ENCODE measurements at places on chromosomes 3 and 15.

DNA sequence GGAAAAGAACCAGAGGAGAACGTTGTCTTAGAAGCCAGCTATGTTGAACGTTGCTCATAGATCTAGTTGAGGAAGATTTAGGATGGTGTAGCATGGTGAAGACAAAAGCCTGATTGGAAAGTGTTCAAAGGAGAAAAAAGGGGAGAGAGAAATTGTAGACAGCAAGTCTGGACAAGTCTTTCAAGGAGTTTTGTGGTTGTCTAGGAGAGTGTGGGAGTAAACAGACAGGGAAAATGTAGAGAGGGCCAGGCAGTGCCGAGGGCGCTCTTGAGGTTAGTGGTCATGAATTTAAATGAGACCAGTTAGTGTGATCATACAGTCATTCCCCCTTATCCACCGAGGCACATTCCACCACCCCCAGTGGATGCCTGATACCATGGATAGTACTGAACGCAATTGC, 167.5 kb upstream of the IL12A start:
- DNase-seq, result no peak

GRCh38 chr3:64445109-64445943, 220.1 kb upstream of the PRICKLE2 start:
- peak; percentile 33 for DNase-seq

DNA sequence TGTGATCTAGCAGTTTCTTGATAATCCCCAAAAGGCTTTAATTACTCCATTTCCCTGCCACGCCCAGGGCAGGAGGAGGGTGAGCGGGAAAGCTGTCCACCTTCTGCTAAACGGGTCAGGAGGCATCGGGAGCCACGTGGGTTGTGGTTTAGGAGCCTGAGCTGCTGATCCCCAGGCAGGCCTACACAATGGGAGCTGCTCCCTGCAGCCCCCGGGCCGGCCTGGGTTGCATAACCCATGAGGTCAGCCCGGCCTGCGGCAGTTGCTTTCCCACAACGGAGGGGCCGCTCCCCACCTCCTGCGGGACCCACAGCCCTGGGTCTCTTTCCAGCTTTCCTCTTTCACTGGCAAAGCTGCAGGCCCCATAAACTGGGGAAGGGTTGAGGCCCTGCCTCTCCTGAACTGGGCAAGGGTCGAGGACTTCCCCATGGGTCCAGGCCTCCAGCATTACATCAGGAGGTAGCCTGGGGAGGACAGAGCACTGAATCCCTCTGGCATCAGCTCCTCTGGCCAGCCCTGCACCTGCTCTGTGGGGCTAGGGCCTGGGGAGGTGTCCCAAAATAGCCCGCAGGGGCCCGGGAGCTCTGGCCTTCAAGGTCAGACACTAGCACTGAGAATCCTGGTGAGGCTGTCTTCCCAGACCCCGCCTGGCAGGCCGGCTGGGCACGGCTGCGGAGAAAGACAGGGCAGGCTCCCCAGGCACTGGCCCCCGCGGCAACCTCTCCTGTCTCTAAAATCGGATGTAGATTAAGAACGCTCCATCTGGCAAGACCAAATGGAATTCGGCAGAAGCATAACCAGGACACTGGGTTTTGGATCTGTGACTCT, 47.3 kb downstream of the ZDHHC19 start:
- DNase-seq, result no peak

DNA sequence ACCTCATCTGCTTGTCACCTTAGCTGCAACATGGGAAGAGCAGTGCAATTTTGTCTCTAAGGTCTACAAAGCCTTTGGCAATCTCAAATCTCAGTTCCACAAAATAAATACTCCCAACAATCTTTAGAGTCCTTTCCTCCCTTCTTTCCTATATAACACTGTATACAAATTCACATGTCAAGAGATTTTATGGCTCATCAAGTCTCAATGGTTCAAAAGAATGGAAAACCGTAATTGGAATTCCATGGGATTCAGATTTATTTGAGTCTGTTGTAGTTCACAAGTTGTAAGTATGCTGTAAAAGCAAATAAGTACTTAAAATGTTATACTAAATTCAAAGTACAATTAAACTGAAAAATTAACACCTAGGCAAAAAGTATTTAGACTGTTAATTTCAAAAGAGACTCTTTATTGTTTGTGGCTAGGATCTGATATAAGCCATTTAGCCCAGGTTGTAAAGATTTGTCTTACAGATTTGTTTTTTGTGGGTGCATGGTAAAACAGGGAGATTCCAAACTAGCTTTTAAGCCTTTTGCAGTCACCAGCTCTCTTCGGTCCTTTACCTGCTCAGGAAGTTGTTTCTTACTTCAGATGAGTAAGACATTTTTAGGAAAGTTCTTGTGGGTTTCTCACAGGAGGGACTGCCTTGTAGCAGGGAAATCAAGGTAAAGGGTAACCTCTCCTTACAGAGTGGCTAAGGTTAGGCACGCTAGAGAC, 50.1 kb downstream of the CMSS1 start:
- DNase-seq, result no peak

- peak; percentile 72 for DNase-seq
Observed at GRCh38 chr3:121995161-121996137, 26.6 kb downstream of the ILDR1 start.

DNA sequence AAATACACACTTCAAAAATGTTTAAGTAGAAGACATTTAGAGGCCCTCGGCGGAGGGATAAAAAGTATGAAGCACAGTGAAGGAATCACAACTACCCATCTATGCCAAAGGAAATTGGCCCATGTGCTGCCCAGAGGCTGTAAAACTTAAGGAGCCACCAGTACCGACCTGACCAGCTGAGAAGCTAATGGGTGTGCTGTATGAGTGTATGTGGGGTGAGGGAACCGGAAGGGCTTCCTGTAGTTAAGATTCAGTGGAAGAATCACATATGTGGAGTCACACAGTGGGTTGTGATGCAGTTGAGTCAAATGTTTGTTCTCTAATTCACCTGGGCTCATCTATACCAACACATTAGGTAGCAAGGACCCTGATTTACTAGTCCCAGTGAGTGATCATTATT, 516.0 kb upstream of the IL12A start:
- no peak for DNase-seq

GRCh38 chr3:123576122-123576521, 8.7 kb downstream of the HACD2 start:
- no peak for DNase-seq

DNA sequence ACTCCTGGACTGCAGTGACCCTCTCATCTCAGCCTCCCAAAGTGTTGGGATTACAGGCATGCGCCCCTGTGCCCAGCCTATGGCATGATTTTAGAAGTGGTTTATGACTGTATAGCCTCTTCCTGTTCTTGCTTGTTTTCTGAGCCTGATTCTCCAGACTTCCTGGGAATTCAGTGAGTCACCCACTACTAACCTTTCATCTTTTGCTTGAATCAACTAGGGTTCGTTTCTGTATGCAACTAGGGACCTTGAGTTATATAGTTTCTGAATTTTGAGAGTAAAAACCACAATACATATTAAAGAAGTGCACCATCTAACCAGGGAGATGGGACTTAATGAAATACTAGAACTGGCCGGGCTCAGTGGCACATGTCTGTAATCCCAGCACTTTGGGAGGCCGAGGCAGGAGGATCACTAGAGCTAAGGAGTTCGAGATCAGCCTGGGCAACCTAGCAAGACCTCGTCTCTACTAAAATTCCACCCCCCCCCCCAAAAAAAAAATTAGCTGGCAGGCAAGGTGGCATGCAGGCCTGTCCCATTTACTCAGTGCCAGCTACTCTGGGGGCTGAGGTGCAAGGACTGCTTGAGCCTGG, 76.0 kb downstream of the ZNF609 start:
- DNase-seq, result no peak

DNA sequence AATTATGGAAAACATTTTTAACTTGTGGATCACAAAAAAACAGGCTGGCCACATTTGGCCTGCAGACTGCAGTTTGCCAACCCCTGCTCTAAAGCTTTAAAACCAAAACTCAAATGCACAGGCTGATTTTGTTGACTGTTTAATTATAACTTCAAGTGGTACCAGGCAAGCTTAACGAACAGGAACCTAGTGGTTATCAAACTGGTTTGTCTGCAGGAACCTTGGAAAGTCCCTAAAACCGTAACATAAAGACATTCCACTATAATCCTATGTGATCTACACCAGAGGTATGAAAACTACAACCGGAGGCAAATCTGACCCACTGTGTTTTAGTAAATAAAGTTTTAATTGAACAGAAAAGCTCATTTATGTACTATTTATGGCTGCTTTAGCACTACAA, 52.4 kb downstream of the TBL1XR1 start:
- DNase-seq, result no peak

GRCh38 chr3:53457068-53457467, 37.3 kb upstream of the CACNA1D start:
- DNase-seq, result no peak

GRCh38 chr3:156483961-156484787, 70.7 kb downstream of the SSR3 start:
- no peak for DNase-seq

DNA sequence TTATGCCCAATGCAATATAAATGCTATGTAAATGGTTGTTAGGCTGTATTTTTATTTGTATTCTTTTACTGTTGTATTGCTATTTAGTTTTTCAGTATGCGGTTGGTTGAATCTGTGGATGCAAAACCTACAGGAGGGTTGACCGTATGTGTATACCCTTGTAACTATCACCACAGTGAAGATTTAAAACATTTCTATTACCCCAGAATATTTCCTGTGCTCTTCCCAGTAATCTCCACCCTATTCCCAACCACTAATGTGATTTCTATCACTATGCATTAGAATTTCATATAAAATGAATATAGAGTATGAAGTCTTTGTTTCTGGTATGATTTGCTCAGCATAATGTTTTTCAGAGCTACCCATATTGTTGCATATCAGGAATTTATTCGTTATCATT, 705.0 kb downstream of the MECOM start:
- DNase-seq, result no peak

- no peak for DNase-seq
Observed at GRCh38 chr3:104669083-104669482, 697.6 kb upstream of the ALCAM start.

GRCh38 chr3:68360492-68360891, 571.9 kb downstream of the TAFA4 start:
- no peak for DNase-seq

GRCh38 chr15:76178296-76179000, 118.7 kb downstream of the TMEM266 start:
- DNase-seq, result no peak

- DNase-seq, result no peak
Observed at GRCh38 chr3:172550347-172550943, 27.2 kb upstream of the TNFSF10 start.

- DNase-seq, result no peak
Observed at GRCh38 chr3:108501535-108501934, 8.9 kb downstream of the MYH15 start.

DNA sequence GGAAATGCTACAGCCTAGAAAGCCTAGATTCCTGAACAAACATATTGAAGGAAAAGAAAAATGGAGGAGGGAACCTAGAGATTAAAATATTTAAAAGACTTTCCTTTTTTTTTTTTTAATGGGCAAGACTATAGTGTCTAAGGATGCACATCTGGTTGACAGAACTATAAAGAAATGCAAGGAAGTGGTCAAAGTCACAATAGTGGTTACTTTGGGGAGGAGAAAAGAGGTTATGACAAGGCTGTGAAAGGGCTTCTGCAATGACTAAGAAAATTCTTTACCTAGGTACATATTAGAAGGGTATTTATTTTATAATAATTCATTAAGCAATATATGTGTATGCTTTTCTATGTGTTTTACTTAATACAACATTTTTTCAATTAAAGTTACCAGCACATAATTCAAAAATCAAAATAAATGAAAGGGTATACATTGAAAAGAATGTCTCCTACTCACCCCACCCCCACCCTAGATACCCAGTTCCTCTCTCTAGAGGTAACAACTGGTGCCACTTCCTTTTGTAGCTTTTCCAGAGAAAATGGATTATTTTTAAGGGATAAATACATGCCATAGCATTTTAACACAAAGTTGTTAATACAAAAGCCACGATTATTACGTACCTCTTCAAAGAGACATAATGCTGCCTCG, 70.1 kb downstream of the HERC1 start:
- no peak for DNase-seq

GRCh38 chr15:60392986-60393790, 4.6 kb downstream of the ANXA2 start:
- DNase-seq, result no peak

GRCh38 chr3:197454014-197454413, 101.8 kb downstream of the BDH1 start:
- DNase-seq, result no peak

GRCh38 chr3:18402239-18402799, 22.8 kb downstream of the SATB1 start:
- DNase-seq, result no peak

DNA sequence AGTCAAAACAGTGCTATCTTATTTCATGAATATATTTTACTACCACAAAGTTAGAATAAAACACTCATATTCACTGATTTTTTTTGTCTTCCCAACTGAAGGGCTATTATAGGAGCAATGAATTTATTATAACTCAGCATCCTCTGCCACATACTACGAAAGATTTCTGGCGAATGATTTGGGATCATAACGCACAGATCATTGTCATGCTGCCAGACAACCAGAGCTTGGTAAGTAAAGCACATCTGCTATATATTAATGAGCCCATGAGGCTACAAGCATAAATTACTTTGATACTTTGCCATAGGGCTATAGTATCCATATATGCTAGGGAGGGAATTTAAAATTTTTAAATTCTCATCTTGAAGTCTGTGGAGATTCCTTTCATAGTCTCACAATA, 95.9 kb downstream of the FEZF2 start:
- DNase-seq, result no peak

DNA sequence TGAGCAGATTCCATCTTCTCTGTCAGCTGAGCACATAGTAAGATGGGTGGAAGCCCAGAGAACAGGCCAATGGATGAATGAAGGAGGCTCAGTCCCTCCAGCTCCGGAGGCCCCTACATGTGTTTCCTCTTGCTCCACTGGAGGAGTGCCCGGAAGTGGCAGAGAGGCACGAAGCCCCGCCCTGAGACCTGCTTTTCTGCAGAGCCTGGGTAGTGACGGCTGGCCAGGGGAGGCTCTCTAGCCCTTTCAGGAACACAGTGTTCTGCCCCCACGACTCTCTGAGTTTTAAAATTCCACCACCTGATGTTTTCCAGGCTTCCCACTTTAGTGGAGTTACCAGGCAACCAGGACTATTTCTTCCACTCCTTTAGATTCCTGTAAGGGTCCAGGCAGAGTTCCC, 149.4 kb upstream of the SLC6A11 start:
- no peak for DNase-seq

GRCh38 chr3:34070831-34071585, 272.6 kb downstream of the PDCD6IP start:
- no peak for DNase-seq

GRCh38 chr3:156174229-156174847, 54.0 kb downstream of the KCNAB1 start:
- DNase-seq, result no peak
